ENCODE measurements at places on chromosomes 12 and 14.

GRCh38 chr12:118704527-118705241 is 276.7 kb upstream of the SRRM4 start:
- DNase-seq: no peak

GRCh38 chr12:72677139-72677538 is 405.0 kb downstream of the TRHDE start:
- no peak for DNase-seq

GRCh38 chr12:21509768-21510167 is 8.2 kb downstream of the GOLT1B start:
- DNase-seq: no peak

DNA sequence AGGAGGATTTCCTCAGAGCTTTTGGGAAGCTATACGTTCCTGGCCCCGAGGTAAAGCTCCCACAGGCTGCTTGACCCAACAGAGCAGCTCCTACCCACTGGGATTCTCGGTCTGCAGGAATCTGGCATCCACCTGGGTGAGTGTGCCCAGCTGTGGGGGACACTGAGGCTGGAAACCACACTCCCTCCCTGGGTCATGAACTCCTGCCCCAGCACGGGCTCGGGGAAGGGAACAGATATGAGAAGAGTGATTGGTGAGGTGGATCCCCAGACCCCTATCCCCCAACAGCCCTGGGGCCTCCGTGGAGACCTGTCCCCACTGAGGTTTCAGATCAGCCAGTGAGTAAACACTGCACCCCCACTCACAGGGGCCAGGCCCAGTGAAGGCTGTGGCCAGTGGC is 3.3 kb downstream of the FAIM2 start:
- DNase-seq: no peak

DNA sequence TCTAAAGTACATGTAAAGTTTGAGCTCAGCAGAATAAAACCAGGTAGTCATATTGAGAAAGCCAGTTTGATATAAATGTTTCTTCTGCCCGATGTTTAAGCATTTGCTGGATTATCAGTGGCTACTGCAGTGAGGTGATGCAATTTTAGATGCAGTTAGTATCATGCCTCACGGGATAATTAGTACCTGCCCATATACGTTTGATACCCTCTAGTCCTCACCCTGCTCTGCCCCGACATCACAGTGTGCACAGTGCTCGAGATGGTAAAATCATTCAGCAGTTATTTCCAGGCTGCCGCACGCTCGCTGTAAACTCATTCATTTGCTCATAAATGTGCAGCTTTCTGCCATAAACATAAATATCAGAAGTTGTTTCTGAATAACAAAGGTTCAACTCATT is 152.7 kb downstream of the PELI2 start:
- no peak for DNase-seq

- DNase-seq: no peak
These were observed 56.2 kb downstream of the CCNK start for GRCh38 chr14:99537399-99537798.

- no peak for DNase-seq
These were observed 97.1 kb upstream of the PRICKLE1 start for GRCh38 chr12:42686514-42687172.

All from stimulated activated CD4-positive, alpha-beta T cell treated with anti-CD3 and anti-CD28 coated beads, Interleukin-12 subunit alpha, Interleukin-12 subunit beta, amount 100 ng/mL, for 4 hours (primary cell).